ENCODE measurements at places on chromosomes 11 and 22. TPM values are rescaled to one million over a fixed set of nuclear protein-coding genes. Genes with fewer than 3 reads are reported as not detected.

- peaks cover 44% of the 10 kb centered on the region for H3K4me1 ChIP-seq
- H3K27me3 ChIP-seq: no peaks in the 10 kb centered on the region
- no peak for DNase-seq
- H3K36me3 ChIP-seq: peaks cover 5% of the 10 kb centered on the region
- peak overlapping the region; percentile 59 for H3K27ac ChIP-seq
Measured at GRCh38 chr22:44686873-44687600, 15.0 kb upstream of the PRR5 start.

- no peak for DNase-seq
- no peak overlapping the region for H3K27ac ChIP-seq
- H3K27me3 ChIP-seq: no peaks in the 10 kb centered on the region
- peaks cover 81% of the 10 kb centered on the region for H3K4me1 ChIP-seq
Measured at GRCh38 chr11:66119348-66120133, 49.5 kb downstream of the PACS1 start.

DNA sequence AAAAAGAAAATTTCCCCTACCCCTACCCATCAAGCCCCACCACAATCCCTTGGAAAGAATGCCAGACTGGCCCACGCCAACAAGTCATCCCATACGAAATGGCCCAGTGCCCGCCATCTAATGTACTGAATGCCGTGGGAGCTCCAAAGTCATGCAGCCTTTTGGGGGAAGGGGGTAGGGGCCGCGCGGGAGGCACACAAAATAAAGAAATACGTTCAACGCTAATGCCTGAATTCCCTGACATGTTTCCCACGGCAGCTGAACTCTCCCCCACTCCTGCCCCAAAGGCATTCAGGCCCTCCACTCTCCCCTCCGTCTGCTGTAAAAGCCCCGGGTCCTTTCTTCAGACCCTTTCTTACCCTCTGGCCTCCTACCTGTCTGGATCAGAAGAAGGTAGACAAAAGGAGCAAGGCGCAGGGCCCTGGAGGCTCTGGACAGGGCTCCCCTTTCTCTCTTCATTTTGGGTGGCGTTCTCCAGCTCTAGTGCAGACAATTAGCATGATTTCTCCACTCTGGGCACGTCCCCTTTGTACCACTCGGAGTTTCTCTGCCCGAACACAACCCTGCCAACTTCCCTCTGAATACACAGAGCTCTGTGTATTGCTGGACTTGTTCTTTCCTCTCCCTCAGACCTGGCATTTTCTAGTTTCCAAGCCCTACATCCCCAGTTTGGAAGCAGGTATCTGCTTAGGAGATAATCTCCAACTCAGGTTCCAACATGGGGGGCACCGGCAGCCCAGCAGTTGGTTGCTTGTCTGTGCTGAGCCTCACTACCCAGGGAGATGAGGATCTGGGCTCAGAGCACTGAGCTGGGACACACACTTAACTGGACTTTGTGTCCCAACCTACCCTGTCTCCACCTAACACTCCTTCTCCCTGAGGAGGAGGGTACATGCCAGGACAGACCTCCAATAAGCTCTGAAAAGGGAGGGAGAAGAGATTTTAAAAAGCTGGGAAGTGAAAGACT is at the start of gene HEPACAM:
Gene HEPACAM, minus strand, starts transcription at position 500 of the 967 bp plus-strand sequence. Its CDS starts 41 bp downstream, at position 459.
- H3K27me3 ChIP-seq: peaks cover 12% of the 10 kb centered on the region
- peaks cover 5% of the 10 kb centered on the region for H3K4me1 ChIP-seq
- H3K4me3 ChIP-seq: no peak within 1 kb of the TSS
- no peaks in the 10 kb centered on the region for H3K36me3 ChIP-seq
- no peak within 1 kb of the TSS for H3K27ac ChIP-seq

DNA sequence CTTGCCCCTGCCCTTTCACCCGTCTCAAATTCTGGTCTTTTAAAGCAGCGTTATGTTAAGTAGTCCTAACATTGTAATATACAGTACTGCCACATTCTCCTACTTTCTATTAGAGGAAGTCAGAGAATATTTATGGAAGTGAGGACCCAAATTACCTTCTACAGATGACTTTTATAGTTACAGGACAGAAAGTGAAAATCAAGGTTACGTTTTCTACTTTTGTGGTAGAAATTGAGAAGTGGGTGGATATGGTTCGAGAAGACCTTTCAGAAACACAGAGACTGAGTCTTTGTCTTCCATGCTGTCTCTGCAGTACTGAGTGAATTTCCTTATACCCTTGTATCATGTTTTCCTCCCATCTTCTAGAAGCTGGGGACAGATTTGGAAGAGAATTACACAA is 17.1 kb downstream of the SC5D start:
- no peak overlapping the region for H3K4me3 ChIP-seq
- no peak overlapping the region for H3K27ac ChIP-seq
- peaks cover 12% of the 10 kb centered on the region for H3K4me1 ChIP-seq
- no peak for DNase-seq
- H3K36me3 ChIP-seq: peaks cover 40% of the 10 kb centered on the region
- H3K27me3 ChIP-seq: no peaks in the 10 kb centered on the region

GRCh38 chr11:65884716-65885092 is 3.6 kb downstream of the FIBP start:
- H3K27ac ChIP-seq: peak overlapping the region; percentile 86
- peak; percentile 86 for DNase-seq
- no peaks in the 10 kb centered on the region for H3K27me3 ChIP-seq
- peaks cover 32% of the 10 kb centered on the region for H3K36me3 ChIP-seq

DNA sequence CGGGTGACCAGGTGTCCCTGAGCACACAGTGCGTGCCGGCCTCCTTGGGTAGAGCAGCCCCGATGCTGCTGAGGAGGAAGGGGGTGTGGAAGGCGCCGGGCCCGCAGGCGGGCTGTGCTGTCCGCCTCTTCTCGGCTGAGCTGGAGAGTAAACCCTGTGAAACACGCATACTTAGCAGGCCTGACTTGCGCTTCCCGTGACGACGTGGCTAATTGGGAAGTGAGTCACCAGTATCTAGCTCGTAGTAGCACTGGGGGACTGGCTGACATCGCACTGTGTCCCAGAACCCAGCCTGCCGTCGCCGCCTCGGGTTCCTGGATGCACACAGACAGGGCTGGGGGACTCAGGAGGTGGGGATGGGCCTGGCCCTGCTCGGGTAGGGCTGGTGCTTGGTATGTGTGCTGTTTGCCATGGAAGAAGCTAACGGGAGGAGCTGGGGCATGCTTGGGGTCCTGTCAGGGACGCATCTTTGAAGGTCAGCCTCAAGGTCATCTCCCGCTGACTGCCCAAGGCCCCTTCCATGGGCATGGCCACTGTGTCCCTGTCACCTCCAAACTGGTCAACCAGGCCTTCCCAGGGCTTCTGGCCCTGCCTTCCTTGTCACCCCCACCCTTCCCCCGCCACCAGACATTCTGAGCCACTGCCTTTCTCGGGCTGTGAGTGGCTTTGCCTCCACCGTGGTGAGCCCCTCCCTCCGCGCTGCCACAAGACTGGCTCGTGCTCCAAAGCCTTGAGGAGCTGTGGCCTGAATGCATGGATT is 1327.0 kb downstream of the BRD1 start:
- no peaks in the 10 kb centered on the region for H3K4me1 ChIP-seq
- DNase-seq: no peak
- no peaks in the 10 kb centered on the region for H3K27me3 ChIP-seq
- H3K4me3 ChIP-seq: no peak overlapping the region
- no peak overlapping the region for H3K27ac ChIP-seq
- no peaks in the 10 kb centered on the region for H3K36me3 ChIP-seq

- peaks cover 8% of the 10 kb centered on the region for H3K4me1 ChIP-seq
- no peaks in the 10 kb centered on the region for H3K36me3 ChIP-seq
- no peaks in the 10 kb centered on the region for H3K27me3 ChIP-seq
- H3K4me3 ChIP-seq: no peak overlapping the region
Measured at GRCh38 chr11:105208019-105208418, 68.5 kb upstream of the CARD18 start.

The ADAMTS8 gene
- not detected for total RNA-seq

All from activated CD4-positive, alpha-beta T cell treated with anti-CD3 and anti-CD28 coated beads, Interleukin-2, amount 10 ng/mL, durations not matched to agents 7 days and 5 days (primary cell).